ENCODE measurements at places on chromosomes 13 and 19. TPM values are rescaled to one million over a fixed set of nuclear protein-coding genes. Genes with fewer than 3 reads are reported as not detected.

- no peak for ATAC-seq
Observed at GRCh38 chr19:50051964-50052363, 26.2 kb downstream of the ZNF473 start.

SIGLEC8 gene
- total RNA-seq = 0.68 TPM

GRCh38 chr13:61857198-61857597, 441.5 kb upstream of the PCDH20 start:
- ATAC-seq = peak; percentile 26

ZNF560 gene
- 3.5 TPM for total RNA-seq

DNA sequence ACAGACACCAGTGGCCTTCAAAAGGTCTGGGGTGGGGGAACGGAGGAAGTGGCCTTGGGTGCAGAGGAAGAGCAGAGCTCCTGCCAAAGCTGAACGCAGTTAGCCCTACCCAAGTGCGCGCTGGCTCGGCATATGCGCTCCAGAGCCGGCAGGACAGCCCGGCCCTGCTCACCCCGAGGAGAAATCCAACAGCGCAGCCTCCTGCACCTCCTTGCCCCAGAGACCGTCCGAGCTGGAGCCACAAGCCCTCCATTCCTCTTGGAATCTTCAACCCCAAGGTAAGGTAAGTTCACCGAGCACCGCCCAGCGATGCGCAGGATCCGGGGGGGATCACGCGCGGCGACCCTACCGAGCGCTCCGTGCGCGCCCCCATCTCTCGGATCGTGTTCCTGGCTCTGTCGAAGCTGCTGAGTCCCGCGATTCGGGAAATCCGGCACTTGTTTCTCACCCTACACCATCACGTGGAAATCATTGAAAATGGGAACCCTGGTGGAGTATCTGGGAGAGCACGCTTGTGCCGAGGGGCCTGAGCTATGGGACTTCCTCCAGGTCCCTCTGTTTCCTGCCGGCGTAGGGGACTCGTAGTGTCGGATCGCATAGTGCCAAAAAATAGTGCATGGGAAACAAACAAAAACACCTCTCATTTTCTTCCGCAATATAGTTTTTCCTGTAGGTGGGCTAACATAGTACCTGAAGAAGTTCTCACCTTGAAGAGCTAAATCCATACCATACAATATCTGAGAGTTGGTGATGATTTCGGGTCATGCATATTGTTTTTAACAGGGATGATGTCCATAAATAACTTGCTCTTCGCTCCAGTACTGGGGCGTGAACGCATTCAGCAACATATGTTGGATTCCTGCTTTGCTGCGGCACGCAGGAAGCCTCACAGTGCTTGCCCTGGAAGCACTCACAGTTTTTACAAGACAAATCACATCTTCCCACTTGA, 9.3 kb downstream of the PDX1 start:
- ATAC-seq = no peak

GRCh38 chr19:58154679-58155648, 4.4 kb upstream of the ZNF329 start:
- peak; percentile 90 for ATAC-seq

DNA sequence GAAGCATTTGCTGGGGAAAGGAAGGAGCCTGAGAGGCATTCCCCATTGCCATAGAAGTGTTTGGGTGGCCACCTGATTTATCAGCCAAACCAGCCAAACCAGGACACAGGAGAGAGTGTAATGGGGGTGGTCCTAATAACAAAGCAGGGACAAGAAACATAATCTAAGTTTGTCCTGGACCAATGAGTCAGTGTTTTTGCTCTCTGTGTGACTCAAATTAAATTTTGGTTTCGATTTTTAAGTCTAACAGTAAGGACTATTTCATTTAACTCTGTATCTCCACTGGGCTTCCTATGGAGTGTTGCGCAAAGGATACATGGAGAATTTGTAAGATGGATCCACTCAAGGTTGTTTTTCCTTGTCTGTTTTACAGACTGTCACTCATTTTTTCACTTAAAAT, 19.5 kb upstream of the TRPC4 start:
- ATAC-seq = no peak

PTGER1 gene
- not detected for total RNA-seq

KIR2DL1 gene
- not detected for total RNA-seq

ZNF20 gene
- 26.4 TPM for total RNA-seq

GRCh38 chr13:52809310-52809769, 39.1 kb downstream of the PCDH8 start:
- peak; percentile 82 for ATAC-seq

DNA sequence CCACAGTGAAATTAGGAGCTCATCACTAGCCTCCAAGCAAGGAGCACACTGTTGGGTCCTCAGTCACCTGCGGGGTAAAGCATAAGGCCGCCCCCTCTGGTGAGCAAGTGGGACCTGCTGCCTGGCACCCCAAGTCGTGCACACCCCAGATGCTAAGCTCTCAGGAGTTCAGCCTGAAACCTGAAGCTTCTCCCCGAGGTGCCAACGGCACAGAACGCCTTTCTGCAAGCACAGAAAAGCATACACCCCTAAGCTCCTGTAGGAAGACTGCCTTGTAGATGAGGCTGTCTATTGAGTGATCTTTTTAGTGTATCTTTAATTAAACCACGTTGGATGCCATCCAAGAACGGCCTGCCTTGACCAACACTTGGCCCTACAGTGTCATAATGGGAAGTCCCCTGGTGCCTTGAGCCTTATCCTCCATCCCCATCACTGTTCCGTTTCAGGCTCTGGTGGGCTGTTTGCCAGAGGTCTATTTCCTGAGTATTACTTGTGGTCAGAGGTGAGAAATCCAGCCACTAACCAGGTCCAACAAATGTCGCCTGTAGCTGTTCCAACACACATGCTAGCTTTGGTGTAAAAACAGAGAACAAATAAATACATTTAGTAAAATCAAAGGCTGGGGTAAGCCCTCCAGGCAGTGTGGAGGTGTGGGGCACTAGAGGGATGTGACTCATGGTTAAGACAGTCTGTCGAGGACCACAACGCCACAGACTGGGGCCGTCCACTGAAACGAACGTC, 44.8 kb downstream of the C13orf42 start:
- ATAC-seq = no peak

- no peak for ATAC-seq
Observed at GRCh38 chr19:31678421-31678820, 329.2 kb upstream of the TSHZ3 start.

ZNF382 gene
- 1.2 TPM for total RNA-seq

- ATAC-seq = no peak
Observed at GRCh38 chr13:46968450-46968849, 71.6 kb upstream of the HTR2A start.

RNF17 gene
- not detected for total RNA-seq

- ATAC-seq = no peak
Observed at GRCh38 chr19:51207747-51208146, 17.1 kb upstream of the CD33 start.

ZNF490 gene
- total RNA-seq = 8.4 TPM

MIR17HG gene
- 6.0 TPM for total RNA-seq

GRCh38 chr13:106680796-106681472, 113.0 kb upstream of the ARGLU1 start:
- ATAC-seq = peak; percentile 97

ZNF835 gene
- 4.4 TPM for total RNA-seq

DNA sequence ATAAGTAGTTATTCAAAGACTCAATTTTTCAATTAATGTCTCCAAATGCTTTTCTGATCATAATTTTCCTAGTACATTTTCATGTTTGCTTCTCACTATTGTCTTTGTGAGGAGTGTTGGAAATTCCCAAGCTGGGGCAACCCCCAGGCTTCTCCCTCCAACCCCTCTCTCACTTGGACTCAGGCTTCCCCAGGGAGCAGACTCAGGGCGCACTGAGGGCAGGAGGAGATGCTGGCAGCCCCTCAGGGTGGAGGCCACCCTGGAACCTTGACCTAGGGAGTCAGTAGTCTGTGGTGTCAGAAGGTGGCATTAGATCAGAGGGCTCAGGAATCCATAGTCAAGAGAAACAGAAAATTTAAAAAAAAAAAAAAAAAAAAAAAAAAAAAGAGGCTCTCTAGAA, 86.5 kb upstream of the IRS2 start:
- no peak for ATAC-seq

ZNF723 gene
- total RNA-seq = not detected

RPL18 gene
- 2,488 TPM for total RNA-seq

COX7A1 gene
- 4.3 TPM for total RNA-seq

DNA sequence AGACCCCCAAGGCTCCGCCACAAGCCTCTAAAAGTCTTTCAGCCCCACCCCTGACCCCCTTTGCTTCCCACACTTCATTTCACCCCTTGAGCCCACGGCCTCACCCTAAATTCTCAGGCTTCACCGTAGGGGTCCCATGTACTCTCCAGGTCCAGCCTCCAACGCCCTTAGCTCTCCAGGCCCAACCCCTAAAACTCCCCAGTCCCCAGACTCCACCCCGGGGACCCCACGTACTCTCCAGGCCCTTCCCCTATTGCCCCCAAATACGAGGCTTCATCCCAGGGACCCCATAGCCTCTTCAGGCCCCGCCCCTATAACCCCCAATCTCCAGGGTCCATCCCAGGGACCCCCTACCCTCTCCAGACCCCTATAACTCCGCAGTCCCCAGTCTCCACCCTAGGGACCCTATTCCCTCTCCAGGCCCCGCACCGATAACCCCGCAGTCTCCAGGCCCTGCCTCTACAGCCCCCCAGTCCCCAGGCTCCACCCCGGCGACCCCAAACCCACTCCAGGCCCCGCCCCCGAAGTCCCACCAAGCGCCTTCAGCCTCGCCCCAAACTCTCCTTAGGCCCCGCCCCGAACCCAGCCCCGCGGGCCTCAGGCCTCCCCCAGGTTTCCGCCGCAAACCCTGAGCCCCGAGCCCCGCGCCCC, 619 bp downstream of the MED16 start:
- no peak for ATAC-seq

SKA3 gene
- total RNA-seq = 10.3 TPM

ZNF420 gene
- 17.7 TPM for total RNA-seq

- ATAC-seq = no peak
Observed at GRCh38 chr19:8518536-8518935, 4.6 kb upstream of the ZNF414 start.

- ATAC-seq = no peak
Observed at GRCh38 chr13:93377196-93377595, 150.6 kb downstream of the GPC6 start.

DNA sequence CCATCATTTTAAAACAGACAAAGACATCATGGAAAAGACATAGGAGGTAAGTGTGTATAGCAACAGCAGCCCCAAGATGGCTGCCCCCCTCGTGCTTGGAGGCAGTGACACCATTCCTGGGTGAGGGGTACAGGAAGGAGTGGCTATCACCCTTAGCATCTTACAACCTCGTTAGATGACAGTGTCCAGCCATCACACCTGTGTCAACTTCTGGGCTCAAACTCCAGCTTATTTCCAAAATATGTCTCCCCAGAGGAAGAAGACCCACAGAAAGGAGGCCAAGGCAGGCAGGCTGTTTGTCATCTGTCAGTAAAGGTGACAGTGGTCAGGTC, 27.5 kb downstream of the EPS15L1 start:
- ATAC-seq = no peak

Measured in motor neuron (in vitro differentiated cells).